Heart right ventricle (tissue), 16 donors: ENCODE measurements at places on chromosomes 1 and 21. TPM values are rescaled to one million over a fixed set of nuclear protein-coding genes. Genes with fewer than 3 reads are reported as not detected.

DNA sequence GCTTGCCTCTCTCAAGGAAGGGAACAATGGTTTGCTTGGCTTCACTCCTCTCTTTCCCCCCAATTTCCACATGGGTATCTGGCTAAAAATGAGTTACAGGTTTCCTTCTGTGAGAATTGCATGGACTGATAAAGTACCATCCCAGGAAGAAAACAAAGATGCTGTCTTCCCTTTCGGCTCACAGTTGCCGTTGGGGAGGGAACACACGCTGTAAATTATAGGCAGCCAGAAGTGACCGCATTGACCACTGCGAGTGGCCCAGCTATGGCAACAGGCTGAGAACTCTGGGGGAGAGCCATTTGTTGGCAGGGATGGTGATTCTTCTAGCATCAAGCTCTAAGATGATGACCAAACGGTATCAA is 2.9 kb downstream of the RUNX1 start:
- no peak for DNase-seq

DNA sequence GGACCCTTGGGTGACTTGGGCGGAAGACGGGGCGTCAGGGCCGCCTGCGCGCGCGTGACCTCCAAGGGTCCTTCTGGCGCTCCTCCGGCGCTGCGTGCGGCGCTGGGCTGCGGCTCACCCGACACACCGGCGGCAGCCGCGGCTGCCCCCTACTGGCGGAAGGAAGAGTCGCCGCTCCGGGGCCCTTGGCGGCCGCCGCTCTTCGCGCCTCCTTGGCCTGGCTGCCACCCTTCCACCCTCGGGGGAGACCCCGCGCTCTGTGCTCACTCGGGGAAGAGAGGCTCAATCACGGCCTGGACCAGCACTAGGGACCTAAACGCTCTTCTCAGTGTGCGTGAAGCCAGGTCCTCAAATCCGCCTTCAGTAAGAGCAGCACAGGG is 89.7 kb downstream of the DMRTA2 start:
- DNase-seq = peak; percentile 17

DNA sequence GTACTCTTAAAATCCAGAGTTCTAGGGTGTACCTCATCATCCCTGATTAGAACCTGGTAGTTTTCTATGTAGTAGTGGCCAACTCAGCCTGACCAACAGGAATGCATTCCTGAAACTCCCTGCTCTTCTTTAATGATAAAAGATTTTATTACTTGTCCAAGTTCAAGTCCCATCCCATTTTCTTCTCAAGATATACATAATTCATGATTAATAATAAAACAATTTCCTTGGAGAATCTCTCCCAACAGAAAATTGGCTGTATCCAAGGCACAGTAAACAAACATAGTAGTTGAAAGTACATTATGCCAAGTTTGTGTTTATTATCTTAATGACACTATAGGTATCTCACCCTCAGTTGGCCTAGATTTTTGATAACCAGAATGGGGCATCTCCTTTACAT is 714.1 kb upstream of the ADAMTS5 start:
- no peak for DNase-seq

GRCh38 chr1:101006553-101006952 is 19.0 kb downstream of the DPH5 start:
- DNase-seq = no peak

DNA sequence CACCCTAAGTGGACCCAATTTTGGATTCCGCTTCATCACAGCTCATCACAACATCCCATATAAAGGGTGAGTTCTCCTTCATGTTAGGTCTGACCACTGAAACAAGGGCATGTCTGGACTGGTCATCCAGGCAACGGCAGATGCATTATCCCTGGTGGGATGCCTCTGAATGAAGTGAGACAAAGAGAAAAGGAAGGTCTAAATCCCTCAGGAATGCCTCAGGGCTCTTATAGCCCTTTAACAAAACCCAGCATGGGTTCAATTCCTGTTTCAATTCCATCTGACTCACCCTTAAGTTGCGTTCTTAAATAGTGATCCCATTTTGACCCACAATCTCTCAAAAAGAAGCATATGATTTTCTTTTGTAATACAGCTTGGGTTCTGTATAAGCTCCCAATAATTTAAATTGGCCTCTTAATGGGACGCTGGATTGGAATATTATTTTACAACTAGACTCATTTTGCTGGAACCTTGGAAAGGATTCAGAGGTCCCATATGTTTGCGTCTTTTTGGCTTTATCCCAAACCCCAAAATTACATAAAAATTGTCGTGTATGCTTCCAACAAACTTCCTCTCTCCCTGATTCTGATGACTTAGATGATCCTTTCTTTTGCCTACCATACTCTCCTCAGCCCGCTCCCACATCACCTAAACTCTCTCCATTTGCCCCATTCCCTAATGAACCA is 287.4 kb upstream of the ZP4 start:
- no peak for DNase-seq

GRCh38 chr1:866095-866494 is 57.6 kb upstream of the SAMD11 start:
- no peak for DNase-seq

GRCh38 chr1:53359225-53359933 is 31.5 kb upstream of the LRP8 start:
- DNase-seq = no peak

GRCh38 chr1:198101716-198102453 is 54.9 kb upstream of the NEK7 start:
- DNase-seq = no peak

- no peak for DNase-seq
Measured at GRCh38 chr1:198520524-198521254, 19.8 kb downstream of the ATP6V1G3 start.

- no peak for DNase-seq
Measured at GRCh38 chr1:166289309-166290050, 122.7 kb upstream of the FAM78B start.

GRCh38 chr1:235450433-235450832 is 53.8 kb downstream of the B3GALNT2 start:
- DNase-seq = no peak

DNA sequence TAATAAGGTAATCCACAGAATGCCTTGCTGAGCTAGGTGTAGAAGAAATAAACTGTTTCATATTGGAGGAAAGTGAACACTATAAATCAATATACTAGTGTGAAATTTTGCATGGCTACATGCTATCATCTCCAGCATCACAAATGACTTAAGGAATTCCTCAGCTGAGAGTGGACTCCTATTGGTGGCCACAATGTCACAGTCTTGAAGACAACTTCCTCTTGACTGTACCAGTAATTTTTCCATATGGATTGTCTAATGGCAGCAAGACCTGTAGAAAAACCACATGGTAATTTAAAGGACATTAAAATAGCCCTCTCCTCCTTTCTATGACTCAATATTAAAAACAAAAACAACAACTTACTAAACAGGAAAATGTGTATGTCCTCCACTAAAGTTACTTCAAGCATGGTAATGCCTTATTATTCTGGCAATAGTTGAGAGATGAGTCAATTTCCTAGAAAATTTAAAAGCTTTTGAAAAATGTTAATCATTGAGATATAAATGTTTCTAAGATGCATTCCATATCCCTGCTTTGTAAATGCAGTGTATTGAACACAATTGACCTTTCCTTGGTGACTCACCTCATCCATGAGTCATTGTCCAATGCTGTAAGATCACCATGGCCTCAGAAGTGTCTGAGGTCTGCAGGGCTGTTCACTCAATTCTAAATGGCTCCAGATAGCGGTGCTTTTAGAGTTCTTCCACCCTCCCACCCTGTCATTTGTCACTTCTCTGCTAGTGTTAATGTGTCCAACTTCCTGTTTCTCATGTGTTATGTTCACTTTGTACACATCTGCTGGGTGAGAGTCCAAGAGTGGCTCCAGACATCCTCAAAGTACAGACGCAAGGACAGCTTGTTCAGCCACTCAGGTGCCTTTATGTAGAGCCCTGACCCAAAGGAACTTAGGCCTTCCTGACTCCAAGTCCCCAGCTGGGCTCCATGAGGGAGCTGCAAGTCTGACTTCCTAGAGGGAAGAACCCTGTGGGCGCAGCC is 32.8 kb upstream of the DNASE2B start:
- DNase-seq = no peak

DNA sequence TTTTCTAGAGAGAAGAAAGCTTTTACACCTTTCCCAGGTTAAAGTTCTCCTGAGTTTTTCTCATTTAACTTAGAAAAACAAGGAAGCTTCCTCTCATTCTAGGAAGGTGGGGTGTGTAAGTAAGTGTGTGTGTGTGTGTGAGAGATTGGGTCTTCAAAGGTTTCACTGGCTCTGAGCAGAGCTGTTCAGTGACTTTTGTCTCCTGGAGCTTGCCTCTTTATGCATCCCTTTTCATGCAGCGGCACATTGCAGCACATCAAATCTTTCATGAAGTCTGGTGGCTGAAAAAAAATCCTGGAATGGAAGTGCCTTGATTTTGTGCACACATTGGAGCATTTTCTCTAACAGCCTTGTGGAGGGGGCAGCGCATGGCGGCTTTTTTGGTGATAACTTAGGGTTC is 3.4 kb downstream of the GPA33 start:
- no peak for DNase-seq

GRCh38 chr1:167640051-167640450 is 10.0 kb downstream of the RCSD1 start:
- DNase-seq = no peak

DNA sequence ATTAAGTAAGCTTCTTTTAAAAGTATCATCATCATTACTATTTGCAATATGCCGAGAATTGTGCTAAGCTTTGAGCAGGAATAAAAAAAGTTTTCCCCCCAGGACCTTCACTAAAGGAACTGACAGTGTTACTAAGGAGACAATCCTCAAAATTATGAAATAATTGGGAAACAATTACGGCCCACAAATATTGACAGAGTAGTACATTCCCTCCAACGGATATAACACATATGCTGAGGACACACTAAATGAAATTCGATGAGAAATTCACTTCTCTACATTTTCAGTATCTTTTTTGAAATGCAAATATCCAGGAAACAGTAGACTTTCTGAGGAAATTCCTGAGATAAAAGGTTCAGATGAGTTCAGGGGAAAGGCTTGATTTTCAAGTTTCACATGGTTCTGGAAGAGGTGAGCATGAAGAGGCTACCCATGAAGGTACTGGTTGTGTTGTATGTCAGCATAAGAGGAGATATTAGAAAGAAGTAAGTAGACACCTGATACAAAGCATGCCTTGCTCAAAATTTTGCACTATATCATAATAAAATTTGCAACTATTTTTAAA is 171.2 kb upstream of the NR5A2 start:
- DNase-seq = no peak

- DNase-seq = no peak
Measured at GRCh38 chr1:92465256-92465647, 21.5 kb downstream of the GFI1 start.

- no peak for DNase-seq
Measured at GRCh38 chr21:17554679-17555465, 42.0 kb downstream of the CXADR start.

DNA sequence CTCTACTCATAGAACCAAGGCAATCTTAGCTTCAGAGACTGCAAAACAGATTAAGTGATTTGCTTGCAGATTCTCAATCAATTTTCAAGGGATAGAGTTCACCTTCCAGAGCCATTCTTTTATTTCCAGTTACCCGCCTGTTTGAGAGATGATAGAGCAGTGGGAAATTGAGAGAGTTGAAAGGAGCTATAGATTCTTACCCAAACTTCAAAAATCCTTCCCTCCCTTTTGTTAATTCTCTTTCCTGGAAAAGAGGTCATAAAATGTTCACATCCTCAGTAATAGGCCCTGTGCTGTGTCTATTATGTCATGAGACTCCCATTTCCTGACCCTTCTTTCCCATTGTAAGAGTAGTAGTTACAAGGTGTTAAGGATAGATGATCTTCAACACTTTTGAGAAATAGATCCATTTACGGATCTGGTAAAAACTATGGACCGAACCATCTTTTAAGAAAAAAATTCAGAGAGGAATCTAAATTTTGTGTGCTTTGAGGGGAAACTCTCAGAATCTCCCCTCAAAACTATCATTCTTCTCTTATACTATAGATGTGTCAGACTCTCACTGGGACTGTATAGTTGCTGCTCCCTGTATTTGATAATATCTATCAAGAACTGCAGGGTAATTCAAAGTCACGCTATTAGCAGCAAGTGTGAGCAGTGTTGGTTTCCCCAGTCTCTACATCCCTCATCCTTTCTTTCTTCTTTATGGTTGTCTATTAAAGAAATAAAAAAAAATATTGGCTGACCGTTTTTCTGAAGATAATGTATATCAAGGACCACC is 8.0 kb downstream of the RGS4 start:
- DNase-seq = no peak

DNA sequence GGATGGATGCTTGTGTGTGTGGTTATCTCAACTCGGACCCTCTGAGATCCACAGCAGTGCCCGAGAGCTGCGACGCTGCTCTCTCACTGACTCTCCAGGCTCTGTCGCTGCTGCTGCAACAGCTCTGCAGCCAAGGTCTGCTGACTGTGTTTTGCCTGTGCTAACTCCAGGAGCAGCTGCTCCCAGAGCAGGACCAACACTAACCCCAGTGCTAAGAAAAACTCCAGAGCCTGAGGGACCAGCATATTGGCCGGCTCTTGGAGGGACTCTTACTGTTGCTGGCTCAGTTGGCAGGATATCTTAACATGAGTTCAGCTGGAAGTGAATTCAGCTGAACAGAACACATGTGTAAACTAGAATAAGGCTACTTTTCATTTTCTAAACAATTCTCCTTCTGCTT is 4.4 kb downstream of the LCE2C start:
- DNase-seq = no peak

GRCh38 chr1:81366173-81366572 is 434.6 kb upstream of the ADGRL2 start:
- no peak for DNase-seq

- no peak for DNase-seq
Measured at GRCh38 chr1:220335668-220336067, 63.4 kb upstream of the RAB3GAP2 start.

DNA sequence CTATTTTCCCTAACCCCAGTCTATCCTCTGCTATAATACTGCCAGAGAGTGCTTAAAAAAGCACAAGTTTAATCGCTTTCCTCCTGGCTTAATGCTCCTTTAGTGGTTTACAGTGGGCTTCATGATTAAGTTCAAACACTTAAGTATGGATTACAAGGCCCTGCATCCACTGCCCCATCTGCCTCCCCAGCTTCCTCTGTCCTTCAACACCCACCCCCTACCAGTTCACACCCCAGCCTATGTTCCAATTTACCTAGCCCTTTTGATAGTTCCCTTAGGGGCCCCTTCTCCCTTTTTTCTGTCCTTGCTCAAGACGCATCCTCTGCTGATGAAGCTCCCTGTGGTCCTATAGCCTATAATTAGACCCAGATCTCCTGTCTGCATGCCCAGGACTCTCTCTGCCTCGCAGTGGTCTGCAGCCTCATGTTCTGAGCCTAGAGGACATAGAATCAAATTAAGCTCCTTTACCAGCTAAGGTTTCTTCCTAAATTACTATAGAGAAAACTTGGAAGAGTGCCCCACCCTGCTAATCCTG is 212.5 kb downstream of the FGGY start:
- no peak for DNase-seq

GRCh38 chr1:234433563-234434285 is 45.3 kb downstream of the TARBP1 start:
- no peak for DNase-seq

The HUNK gene
- 0.81 TPM for total RNA-seq

The GIPC2 gene
- total RNA-seq = 1.6 TPM

The ELAPOR1 gene
- total RNA-seq = 0.26 TPM

The KLHDC7A gene
- total RNA-seq = 0.09 TPM

The YOD1 gene
- 6.5 TPM for total RNA-seq

The NTNG1 gene
- not detected for total RNA-seq

The TRABD2B gene
- total RNA-seq = 0.35 TPM

The TNNT2 gene
- 5,905 TPM for total RNA-seq

The TSPEAR gene
- 0.12 TPM for total RNA-seq

The TSACC gene
- total RNA-seq = 0.64 TPM

The CELA3B gene
- 1.1 TPM for total RNA-seq

The CTH gene
- total RNA-seq = 2.1 TPM

The PROK1 gene
- 0.57 TPM for total RNA-seq

The TMCO4 gene
- 9.0 TPM for total RNA-seq

The STYXL2 gene
- total RNA-seq = 210 TPM
